ENCODE measurements at places on chromosomes 7 and 10.

DNA sequence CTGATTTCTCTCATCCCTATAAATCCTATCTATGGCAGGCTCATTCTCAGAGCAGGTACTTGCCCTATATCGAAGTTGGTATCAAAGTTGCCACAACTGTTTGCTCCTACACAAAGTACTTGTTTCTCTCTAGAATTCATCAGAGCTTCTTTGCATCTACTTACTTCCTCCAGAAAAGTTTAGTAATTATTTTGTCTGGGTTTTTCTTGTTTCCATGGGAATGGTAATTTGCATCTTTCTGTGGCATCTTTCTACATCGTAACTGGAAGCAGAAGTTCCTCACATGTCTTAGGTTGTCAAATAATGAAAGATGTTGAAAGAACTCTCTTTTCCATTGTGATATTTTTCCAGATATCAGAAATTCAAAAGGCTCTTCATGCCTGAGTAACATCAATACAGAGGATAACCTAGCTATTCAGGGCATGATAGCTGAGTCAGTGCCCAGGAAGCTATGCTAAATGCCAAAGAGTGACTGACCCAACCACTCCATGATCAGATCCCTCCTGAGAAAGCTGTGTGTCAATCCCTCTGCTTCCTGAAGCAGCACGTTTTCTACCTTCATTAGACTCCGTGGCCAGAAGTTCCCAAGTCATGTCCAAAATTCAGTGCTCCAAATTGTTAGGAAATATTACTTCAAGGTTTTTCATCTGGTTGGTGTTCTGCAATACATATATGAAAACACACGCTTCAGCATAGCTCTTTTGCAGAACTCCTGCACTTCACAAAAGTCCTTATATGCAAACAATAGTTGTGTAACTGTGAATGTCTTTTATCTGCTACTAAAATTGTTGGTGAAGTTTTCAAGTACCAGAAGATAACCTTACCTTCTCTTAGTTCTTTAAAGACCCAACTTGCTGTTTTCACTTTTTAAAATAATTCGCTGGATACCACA is 216.5 kb downstream of the VTI1A start:
- no peak for DNase-seq

- DNase-seq = no peak
These were observed 776 bp upstream of the CALML3 start for GRCh38 chr10:5523796-5524574.

DNA sequence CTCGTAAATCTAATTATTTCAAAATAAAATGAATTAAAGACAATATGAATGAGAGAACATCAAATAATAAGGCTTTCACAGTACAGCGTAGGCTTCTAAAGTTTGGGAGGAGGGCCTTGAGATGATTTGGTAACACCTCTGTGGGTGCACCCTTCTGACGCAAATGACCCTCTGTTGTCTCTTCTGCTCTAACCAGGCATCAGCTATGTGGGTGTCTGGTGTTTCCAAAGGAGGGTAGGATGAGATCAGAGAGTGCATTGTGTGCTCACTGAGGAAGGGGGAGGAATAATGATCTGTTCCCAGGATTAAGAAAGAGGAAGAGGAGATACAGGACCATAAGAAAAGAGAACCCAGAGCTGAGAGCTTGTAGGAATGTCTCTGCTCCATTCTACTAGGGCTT is 420.4 kb downstream of the SDK1 start:
- no peak for DNase-seq

DNA sequence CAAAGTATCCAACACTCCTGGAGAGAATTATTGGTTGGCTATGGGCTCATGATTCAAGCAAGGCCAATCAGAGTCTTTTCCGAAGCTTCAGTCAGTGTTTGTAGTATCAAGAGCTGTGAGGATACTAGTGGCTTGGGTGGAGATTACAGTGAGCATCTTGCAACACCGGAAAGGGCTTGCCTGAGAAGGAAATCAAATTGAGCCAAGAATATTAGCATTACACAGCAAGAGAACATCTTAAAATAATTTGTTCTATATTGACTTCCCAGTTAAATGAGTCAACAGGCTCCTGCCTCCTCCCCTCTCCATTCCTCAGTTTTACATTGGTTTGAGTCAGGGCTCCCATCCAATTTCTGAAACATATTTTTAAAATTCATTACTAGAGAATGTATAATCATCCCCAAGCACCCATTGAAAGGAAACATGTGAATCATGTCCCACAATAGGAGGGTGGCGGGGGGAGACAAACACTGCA is 127.4 kb downstream of the ELAPOR2 start:
- no peak for DNase-seq

DNA sequence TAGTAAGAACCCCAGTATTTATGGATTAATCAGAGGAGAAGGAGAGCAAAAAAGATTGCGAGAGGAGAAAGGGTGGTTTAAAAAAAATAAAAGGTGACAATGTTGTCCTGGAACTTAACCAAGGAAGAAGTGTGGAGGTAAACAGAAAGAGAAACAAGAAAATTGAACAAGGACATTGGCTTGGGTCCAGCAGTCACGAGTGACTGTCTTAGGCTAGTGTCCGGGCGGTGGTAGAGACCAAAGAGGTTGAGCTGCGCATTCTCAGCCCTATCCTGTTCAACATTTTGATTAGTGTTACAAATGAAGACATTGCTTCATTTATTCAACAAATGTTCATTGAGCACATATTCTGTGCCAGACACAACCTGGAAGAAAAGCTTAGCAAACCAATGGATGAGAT is 329.9 kb downstream of the FGFR2 start:
- no peak for DNase-seq

DNA sequence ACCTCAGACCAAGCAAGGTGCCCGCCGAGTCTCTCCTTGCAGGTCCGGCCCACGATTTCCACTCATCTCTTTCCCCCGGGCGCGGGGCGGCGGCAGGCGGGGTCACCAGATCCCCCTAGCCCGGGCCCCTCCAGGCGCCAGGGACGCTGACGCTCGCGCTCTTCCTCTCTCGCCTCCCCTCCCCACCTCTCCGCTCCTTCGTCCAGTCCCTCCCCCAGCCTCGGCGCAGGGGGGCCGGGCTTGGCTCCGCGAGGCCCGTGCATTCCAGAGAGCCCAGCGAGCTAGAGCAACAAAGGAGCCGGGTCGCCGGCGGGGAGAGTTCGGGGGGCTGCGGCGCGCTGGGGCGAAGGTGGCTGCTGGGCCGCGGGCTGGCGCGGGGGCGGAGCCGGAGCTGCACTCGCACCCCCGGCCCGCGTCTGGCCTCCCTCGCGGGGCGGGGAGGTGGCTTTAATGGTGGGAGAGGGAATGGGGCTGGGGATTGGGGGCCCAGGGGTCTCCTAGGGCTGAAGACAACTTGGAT is at the start of gene SMO:
TSS of gene SMO (plus strand) at position 262 of the 520 bp plus-strand sequence. CDS start 519 bp downstream, outside the sequence.
- no peak for DNase-seq

DNA sequence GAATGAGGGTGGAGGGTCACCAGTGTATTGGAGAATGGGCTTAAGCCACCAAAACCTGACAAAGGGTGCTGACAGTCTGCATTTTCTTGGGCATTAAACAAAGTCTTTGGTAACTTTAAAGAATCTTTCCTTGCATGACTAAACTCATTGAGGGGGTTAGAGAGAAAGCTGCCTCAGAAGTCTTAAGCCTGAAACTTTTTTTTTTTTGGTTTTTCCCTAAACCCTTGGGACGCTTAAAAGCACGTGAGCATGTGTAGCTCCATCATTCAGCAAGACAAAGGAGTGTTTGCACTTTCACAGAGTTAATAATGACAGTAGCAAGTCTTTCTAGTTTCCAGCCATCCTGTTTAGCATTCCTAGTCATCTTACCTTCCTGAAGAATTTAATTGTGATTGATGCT is 110.7 kb downstream of the LRMDA start:
- DNase-seq = no peak

DNA sequence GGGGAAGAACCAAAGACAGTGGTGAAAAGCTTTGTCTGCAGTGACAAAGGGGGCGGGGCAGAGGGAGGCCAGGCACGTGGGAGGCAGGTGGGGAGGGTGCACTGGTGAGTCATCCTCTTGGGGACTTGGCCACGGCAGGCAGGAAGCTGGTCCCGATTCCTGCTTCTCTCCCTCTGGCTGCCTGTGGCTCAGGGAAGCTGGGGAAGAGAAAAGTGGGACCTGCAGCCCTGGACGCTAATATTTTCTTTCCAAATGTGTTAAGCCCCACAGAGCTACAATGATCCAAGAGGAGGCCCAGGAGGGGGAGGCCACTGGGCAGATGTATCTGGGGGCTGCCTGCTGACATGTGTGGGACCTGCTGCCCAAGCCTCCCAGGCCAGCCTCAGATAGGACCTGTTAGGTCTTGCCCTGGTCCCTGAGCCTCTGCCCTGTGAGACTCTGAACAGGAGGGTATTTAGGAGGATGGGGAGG is 231.8 kb downstream of the KCNMA1 start:
- DNase-seq = no peak
